ENCODE measurements at places on chromosomes 1 and 21.
A peak's percentile ranks its signal among the peaks of the same experiment; 100 is the strongest.

DNA sequence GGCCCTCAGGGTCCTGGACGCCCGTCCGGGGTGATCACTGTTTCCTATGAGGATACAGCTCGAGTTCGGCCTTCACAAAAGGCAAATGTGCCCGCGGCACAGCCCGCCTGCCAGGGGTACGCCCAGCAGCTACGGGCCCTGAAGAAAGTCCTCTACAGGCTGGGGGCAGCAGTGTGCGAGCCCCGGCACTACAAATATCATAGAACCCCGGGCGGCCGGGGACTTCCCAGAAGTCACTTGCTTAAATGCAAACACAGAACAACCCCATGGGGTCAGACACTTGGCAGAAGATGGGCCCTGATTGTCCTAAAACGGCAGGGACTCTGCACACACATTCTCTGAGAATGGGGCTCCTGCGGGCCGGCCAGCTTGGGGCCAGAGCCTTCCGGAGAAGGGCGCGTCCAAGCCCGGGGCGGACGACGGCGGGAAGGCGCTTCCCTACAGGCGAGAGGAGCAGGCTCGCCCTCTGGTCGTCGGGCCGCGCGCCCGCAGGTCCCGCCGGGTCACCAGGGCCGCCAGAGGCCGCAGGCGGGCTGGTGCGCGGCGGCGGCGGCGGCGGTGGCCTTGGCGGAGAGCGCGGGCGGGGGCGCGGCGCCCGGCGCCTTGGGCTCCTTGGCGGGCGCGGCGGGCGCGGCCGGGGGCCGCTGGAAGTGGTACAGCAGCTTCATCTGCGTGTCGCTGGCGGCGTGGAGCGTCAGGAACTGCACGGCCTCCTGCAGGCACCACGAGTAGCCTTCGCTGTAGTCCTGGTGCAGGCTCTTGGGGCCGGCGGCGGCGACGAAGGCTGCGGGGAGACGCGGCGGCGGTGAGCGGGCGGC, 888 bp downstream of the HES5 start:
- DNase-seq: peak; percentile 46

GRCh38 chr1:214983126-214983869, 99.2 kb upstream of the KCNK2 start:
- no peak for DNase-seq

DNA sequence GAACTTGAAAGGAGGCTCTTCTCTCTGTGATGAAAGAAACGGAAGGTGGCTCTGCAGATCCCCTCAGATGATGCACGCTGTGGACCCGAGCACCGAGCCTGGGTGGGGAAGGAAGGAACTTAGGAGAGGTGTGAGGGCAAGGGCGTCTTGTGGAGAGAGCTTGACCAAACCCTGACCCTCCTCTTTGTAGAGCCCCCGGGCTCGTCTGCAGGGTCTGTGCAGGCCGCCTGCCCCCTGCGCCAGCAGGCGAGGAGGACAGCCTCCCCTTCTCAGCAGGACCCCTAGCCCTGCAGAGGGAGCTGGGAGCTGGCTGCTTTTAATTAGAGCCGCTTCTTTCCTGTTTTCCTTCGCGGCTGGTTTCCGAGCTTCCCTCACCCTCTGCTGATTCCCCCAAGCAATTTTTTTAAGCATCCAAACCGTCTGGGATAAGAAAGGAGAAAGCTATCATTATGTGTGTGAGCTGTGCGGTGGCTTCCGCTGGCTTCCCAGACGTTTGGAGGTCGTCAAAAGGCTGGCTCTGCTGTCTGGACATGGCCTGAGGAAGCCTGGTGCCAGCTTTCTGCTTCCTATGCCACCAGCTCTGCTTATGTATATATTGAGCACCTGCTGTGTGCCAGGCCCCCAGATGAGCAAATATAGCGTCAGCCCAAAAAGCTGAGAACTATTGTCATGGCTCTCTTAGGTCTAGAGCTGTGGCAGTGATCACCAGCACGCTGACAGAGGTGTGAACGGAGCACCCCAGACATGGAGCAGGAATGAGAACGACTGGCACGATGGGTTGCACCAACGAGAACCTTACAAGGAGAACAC, 160.2 kb upstream of the IRF2BP2 start:
- DNase-seq: no peak

- no peak for DNase-seq
These were observed 167.9 kb upstream of the ZC3H12A start for GRCh38 chr1:37306461-37306860.

DNA sequence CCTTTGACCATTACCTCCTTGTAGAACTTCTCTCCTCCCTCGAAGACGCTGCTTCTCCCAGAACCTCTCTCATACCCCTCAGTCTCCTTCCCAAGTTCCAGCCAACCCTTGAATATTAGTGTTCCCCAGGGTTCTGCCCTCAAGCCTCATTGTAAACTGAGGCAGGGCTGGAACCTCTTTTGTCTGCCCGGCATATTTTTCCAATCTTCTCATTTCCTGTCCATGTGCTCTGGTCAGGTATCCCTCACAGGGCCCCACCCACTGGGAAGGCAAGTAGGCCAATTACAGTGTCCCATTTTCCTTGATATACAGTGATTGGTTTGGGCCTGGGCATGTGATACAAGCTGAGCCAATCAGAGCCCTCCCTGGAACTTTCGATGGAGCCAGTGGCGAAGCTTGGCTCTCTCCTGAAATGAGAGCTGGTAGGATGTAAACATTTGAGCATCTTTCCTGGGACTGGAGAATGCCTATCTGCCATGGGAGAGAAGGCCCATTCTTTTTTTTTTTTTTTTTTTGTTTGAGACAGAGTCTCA, 57.1 kb upstream of the ID3 start:
- no peak for DNase-seq

DNA sequence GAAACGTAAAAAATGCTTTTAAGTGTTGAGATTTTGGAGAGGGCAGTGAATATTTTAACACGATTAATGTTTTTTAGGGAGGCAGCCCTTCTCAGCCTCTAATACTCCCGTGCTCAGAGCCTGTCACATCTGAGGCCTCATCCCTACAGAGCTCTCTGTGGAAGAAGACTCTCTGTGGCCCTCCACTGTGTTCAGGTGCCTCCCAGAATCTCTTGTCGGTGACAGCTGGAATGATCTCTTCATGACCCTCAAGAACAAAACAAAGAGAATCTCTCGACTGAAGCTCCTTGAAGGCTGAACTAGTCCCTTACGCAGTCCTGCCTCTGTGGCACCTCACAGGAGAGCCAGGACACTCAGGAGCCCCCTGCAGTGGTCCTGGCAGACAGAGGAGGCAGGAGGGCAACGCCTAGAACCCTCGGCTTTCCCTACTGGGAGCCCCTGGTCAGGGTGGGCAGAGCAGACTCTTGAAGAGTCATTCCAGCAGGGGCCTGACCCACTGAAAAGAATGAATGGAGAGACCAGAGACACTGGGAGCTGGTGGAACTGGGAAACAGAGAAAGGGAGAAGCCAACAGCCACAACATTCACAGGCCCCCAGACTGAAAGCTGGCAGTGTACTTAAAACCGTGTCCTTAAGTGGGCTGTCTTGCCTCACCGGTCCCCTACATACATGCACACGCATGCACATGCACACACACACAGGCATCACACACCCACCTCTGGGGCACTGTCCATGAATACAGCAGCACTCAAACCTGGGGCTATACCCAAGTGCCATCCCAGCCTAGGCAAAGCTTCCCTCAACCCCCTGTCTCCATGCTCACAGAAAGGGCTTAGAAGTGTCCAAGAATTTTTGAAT, 67.5 kb upstream of the ANGPTL1 start:
- DNase-seq: no peak

- no peak for DNase-seq
These were observed 3.5 kb upstream of the PRAMEF12 start for GRCh38 chr1:12769976-12770505.

DNA sequence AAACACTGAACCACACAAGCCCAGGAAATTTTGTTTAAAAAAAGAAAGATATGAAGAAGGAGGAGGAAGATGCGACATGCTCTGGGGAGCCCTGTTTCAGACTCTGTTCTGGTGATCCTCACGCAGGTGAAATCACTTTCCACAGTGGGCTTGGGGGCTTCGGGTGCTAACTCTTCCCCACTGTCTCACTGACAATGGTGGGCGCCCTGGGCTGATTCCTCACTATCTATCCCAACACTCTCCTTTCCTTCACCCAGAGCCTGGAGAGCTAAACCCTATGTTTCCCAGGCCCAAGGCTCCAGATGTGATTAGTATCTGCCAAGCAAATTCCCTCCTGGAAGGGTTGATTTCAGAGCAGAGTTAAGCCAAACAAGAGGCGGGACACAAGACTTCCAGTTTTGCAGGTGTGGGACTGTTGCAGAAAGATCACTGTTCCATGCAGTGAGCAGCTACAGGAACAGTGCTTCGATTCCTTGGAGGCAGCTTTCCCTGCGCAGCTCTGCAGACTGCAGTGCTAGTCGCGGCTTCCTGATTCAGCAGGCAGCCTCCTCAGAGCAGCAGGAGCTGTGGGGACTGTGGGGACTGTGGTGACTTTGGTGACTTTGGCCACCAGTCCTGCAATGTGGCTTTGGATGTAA, 168.3 kb downstream of the RHOU start:
- DNase-seq: no peak

- no peak for DNase-seq
These were observed 29.9 kb downstream of the CHML start for GRCh38 chr1:241610056-241610815.

- DNase-seq: no peak
These were observed 563.4 kb upstream of the PLXNA2 start for GRCh38 chr1:208807446-208808127.

DNA sequence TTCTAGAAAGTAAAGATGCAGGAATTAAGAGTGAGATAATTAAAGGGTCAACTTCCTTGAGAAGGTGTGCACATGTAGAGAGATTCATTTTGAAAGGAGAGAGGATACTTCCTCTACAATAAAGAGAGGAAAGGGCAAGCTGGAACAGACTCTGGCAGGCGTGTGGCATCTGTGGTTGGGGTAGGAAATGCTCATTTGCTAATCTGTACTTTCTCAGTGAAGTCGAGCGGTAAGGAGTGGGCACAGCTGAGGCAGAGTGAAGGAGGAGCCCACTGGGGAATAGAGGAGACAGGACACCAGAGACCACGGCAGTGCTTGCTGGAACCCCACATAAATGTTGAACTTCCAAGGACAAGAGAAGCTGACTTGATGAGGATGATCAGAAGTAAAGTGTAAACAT, 49.1 kb downstream of the PCSK9 start:
- no peak for DNase-seq

DNA sequence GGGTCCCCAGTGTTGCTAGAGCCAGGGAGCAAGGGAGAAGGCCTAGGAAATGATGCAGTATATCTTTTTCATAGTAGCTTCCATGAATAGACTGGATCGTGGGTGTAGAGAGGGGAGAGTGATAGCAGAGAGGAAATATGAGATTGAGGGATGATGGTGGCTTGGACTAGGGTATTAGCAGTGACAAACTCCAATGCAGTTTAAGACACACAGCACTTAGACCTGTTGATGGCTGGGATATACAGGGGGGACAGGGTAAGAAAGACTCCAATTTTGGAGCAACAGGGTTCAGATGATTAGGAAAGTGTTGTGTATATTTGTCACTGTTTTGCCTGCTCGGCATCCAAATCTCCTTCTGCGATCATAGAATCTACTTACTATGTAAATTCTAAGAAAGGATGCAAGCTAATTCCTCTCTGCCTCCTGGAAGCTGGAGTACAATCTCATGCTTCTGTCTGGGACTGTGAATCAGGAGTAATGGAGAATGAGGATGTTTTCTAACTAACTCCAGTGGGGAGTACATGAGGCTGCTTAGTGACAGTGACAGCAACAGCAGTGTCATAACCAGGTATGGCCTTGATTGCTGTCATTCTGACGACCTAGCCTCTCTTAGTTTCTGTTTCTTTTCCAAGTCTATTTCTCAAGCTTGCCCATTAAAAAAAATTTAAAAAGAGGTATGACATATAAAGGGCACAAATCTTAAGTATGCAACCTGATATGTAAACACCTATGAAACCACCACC, 47.5 kb downstream of the SYDE2 start:
- DNase-seq: no peak

- peak; percentile 50 for DNase-seq
These were observed 161.2 kb downstream of the NPHP4 start for GRCh38 chr1:5830771-5831599.

DNA sequence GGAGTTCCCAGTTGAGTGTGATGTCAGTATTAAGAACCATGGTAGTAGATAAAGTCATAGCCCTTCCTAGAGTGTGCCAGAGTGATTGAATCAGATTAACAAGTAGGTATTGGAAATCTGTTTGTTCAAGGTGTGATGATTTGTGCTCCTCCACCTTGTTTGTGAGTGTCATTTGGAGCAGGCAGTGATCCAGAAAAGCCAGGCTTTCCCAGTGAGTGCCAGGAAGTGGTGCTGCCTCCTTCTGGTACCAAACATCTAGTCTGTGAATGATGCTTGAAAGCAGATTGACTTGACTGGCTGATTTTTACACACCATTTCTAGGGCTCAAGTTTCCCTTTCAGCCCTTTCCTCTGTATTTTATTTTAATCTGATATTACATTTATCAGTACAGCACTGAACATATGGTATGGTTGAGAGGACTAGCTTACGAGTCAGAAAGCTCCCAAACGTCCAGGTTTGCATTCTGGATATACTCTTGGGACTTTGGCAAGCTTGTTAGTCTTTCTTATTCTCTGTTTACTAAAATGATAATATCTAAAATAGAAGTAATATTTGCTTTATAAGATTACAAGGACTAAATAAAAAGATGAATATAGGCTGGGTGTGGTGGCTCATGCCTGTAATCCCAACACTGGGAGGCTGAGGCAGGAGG, 100.7 kb downstream of the PATJ start:
- no peak for DNase-seq

DNA sequence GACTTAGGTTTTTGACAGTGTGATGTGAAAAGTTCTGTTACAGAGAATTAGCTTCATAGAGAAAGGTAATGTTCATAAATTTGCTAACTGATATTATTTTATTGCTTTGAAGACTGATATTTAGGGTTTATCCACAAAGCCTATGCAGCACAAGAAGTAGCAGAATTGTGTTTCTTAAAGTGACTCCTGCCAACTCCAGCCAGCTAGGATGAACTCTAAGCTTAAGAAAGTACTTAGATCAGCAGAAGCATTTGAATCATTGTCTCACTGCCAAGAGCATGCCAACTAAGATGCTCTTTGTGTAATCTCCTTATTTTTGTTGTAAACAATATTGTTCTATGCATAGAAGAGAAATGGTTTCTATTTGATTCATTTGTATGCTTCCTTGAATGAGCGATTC, 589.4 kb upstream of the ADGRL4 start:
- no peak for DNase-seq

GRCh38 chr1:32044234-32044633, 28.5 kb upstream of the TMEM39B start:
- no peak for DNase-seq

GRCh38 chr21:33008333-33009051, 17.2 kb upstream of the OLIG2 start:
- no peak for DNase-seq

- DNase-seq: no peak
These were observed 197.8 kb upstream of the GALNT2 start for GRCh38 chr1:229869240-229869639.

GRCh38 chr1:209458921-209459320, 124.6 kb upstream of the CAMK1G start:
- no peak for DNase-seq

- no peak for DNase-seq
These were observed 391.7 kb downstream of the KCTD3 start for GRCh38 chr1:215958841-215959240.

GRCh38 chr1:4328402-4329071, 325.9 kb upstream of the AJAP1 start:
- DNase-seq: no peak
